WTC11 (cell line): ENCODE measurements at places on chromosomes 13 and 19. TPM values are rescaled to one million over a fixed set of nuclear protein-coding genes. Genes with fewer than 3 reads are reported as not detected.

The TMEM143 gene
- total RNA-seq = 20.2 to 29.6 TPM (median 27.0 TPM) in 3 replicates

The ZNF728 gene
- not detected in 3 replicates for total RNA-seq

The SHD gene
- 2.0 to 3.6 TPM (median 3.4 TPM) in 3 replicates for total RNA-seq

The IRGC gene
- not detected in 3 replicates for total RNA-seq

The ZNF714 gene
- total RNA-seq = 50.0 to 60.4 TPM (median 50.8 TPM) in 3 replicates

The UQCR11 gene
- 195 to 198 TPM (median 196 TPM) in 3 replicates for total RNA-seq

The TRPM4 gene
- 15.5 to 24.8 TPM (median 23.6 TPM) in 3 replicates for total RNA-seq

The ZSCAN4 gene
- 0.09 to 0.13 TPM in 2 of 3 replicates, not detected in the other for total RNA-seq

DNA sequence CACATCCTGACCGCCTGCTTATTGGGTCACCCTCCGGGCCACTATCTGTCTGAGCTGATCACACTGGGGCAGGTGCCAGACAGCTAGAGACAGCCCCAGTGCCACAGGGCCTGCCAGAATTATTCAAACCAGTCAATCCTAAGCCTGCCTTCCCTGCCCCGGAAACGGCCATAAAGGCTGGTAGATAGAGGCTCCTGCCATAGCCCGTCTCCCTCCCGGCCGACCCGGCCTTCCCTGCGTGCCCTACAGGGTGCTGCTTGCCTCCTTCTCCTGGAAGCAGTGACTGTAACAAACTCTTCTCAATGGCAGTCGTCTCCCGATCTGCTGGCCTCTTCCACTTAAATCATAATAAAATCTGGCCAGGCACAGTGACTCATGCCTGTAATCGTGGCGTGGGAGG is 158.6 kb upstream of the SOX1 start:
- peak; percentile 2 for DNase-seq

GRCh38 chr13:72004784-72005374 is 137.9 kb upstream of the DACH1 start:
- no peak for DNase-seq

DNA sequence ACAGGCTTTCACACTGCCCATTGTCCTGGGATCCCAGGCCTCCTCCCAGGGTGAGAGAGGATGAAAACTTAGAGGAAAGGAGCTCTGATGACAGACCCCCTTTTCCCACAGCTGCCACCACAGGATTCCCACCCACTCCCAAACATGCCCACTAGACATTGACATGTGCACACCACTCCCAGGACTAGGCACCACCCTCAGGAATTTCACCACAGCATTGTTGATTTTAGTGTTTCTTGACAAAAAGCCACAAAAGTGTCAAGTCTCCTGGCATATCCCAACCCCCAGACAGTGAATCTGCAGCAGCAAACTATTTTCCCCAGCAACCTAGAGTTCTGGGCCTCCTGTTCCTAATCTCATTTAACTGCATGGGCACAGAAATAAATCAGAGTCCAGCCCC is 10.1 kb downstream of the ZNF714 start:
- DNase-seq = no peak

DNA sequence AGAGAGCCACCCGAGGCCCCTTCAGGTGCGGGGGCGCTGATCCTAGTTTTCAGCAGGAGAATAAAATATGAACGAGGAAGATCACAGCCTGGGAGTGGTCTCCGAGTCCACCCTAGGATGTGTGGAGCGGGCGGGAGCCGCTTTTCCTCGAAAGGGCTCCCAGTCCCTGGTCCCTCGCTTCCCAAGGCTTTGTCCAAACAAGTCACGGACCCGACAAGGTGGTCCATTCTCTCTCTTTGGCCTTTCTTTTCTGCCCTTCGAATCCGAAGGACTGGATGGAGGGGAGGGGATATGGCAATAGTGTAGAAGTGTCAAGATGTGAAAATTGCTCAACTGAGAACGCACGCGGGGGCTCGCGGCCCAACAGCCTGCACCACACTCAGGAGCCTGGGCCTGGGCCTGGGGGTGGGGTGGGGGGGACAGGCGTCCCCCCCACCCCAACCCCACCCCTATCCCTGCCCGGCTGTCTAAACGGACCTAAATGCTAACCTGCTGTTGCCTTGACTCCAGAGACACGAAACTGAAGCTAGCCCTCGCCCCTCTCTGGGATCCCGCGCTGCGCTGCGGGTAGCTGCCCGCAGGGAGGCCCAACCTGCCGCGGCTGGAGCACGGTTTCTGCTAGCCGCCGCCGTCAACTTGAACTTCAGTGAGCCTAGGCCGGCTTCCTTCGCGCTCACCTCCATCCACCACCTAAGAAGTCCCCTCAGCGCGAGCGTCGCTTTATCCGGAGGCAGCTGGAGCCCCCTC is 7.1 kb downstream of the ZIC2 start:
- DNase-seq = peak; percentile 63

DNA sequence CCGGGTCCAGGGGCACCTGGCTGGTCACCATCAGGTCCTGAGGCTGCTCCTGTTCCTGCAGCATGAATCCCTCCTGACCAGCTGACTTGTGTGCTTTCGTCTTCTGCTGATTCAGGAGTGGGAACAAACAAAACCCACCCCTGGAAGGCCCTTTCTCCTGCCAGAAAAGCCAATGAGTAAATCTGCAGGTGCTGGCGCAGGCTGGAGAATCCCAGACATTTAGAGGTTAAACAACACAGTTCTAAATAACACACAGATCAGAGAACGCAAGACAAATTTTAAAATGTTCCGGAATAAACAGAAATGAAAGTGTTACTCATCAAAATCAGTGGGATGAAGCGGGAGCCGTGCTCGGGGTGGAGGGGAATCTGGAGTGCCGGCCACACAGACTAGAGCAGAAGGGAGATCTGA is 60.6 kb upstream of the C13orf46 start:
- no peak for DNase-seq

DNA sequence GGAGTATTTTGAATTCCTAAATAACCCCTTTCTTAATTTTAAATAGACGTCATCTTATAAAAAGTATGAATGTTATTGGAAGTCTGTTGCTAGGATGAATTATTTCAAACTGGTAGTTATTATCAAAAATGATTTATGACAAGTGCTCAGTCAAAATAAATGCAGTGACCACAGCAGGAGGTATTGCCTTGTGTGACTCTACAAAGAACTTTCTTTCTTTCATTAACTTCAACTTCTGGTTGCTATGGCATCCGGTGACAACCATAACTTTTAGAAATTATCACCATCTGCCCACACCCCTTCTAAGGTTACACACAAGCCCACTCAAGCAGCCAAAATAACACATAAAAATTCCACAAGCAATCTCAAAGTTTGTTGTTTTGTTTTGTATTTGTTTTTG is 189.9 kb downstream of the DACH1 start:
- DNase-seq = no peak

DNA sequence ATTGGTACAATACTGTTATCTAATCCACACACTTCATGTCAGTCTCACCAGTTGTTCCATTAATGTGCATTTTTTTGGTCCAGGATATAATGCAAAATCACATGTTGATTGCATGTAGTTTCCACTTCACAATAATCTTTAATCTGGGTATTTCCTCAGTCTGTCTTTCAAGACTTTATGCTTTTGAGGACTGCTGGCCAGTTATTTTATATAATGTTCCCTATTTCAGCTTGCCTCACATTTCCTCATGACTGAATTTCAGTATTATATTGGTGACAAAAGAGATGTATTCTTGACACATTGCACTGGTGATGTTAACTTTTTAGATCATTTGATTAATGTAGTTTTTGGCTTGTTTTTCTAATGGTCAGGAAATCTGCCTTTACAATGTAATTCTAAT is 368.3 kb downstream of the IRS2 start:
- no peak for DNase-seq

- DNase-seq = no peak
Measured at GRCh38 chr19:45826934-45827333, 11.8 kb upstream of the RSPH6A start.

DNA sequence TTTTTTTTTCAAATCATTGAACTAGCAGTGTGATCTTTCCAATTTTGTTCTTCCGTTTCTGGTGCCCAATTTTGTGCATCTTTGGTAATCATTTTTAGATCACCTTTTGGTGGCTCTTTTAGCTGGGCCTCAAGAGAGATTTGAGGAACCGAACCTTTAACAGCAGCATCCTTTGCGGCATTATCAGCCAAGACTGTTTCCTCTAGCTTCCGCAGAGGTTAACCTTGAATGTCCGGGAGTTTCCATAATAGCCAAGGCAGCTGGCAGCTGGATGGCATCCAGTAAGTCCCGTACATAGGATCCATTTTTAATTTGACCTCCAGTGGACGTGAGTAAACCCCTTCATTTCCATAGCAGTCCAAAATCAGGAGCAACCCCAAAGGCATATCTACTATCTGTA is 9.6 kb downstream of the IRGC start:
- no peak for DNase-seq

DNA sequence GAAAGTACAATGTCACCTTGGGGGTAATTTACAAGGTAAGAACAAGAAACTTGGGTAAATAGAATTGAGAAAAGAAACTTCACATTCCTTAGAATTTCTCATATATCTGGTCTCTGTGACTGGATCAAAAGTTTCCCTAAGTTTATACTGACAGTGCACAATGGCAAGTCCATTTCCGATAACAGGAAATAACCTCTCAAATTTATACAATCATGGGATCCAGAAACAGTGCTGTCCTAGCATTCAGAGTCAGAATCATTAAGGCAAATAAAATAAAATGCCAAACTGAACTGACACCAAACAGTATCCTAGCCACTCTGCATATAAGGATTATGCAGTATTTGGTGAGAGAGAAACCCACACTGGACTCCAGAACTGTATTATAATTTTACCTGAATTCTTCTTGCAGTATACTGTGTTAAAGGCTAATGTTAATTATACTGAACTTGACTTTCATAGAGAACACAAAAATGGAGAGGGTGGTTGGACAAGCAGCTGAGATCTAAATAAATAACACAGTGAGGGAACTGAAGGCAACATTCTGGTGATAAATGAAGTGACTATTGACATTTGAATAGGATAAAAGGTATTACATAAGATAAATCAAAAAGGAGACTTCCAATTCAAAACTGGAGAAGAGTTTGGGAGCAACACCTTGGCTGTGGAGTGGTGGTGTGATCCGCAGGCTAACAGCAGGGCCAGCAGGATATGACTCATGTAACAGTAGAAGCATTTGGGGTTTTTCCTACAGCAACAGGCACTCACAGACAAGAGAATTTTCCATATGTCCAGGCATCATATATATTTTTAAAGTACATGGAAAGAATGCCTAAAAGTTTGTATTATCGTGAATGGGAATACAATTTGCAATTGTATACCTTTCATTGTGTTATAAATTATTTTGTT is 932.5 kb upstream of the MIR17HG start:
- no peak for DNase-seq

- DNase-seq = no peak
Measured at GRCh38 chr13:43528992-43529391, 257.8 kb downstream of the ENOX1 start.

DNA sequence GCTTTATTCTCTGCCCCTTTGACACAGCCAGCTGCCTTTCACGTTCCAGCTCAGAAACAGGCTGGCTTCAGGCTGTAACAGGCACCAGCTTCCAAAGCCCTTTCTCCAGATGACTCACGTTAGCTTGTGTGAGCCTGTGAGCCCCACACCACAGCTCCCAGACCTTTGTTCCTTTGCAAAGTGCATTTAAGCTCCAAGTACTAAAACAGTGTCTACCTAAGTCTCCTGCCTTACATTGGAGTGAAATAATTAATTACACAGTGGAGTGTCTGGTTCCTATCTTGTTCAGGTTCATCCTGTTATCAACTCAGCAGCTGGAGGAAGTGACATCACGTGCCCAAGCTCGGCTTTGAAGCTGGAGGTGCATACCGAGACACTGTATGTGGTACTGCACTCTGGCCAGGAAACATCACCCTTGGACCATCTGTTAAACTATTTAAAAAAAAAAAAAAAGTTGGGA is 475.8 kb downstream of the FOXO1 start:
- no peak for DNase-seq

DNA sequence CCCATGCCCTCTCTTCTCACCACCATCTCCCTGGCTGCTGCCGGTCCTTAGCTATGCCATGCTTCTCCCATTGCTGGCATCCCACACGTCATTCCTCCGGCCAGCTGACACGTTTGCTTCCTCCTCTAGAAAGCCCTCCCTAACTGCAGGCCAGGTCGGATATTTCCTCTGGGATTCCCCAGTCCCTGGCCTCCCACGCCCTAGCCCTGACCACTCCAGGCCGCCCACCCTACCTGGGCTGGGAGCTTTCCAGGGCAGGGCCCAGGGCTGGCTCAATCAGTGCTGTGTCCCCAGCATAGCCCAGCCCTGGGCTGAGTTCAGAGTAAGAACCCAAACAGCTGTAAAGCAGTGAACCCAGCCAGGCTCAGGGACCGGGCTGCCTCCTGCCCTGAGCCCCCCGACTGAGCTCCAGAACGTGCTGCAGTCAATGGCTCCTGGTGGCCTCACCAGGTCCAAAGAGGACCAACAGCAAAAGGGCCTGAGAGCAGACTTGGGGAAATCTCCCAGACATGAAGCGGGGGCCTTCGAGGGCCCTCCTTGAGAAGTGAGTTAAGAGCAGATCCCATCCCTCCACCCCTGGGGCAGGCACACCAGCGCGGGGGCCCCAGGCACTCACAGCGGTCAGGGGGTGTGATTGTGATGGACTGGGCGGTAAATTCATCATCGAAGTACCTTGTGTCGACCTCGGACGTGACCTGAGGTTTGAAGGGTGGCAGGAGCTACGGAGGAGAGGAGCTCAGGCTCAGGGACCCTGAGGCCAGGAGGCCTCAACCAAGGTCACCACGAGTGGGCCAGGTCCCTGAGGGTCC is 8.1 kb upstream of the CCNP start:
- DNase-seq = no peak

DNA sequence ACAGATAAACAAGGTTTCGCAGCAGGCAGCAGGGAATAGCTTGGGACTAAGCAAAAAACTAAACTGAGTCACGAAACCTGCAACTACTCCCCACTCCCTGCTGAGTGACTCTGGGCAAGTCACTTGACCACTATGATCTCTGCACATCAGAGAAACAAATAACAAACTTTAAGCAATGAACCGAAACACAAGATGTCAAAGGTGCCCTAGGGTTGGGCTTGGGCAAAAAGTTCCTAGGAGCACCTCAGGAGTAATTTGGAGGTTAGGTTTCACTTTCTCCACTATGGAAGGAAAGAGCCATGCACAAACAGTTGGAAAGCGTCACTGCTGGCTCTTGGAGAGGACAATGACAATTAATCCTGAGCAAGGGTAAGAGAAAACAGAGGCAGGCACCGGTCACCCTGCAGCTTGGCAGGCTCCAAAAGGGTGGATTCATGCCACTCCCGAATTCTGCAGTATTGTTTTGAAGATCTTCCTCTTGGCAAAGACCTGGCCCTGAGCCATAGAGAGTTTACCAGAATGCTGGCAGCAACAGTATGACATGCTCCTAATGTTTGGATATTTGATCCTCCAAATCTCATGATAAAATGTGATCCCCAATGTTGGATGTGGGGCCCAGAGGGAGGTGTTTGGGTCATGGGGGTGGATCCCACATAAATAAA is 60.3 kb downstream of the CRYL1 start:
- no peak for DNase-seq
